Activated CD4-positive, CD25-positive, alpha-beta regulatory T cell treated with anti-CD3 and anti-CD28 coated beads, Interleukin-2, amount 50 U/mL, for 16 hours (primary cell): ENCODE measurements at places on chromosomes 12 and 14.
A peak's percentile ranks its signal among the peaks of the same experiment; 100 is the strongest.

DNA sequence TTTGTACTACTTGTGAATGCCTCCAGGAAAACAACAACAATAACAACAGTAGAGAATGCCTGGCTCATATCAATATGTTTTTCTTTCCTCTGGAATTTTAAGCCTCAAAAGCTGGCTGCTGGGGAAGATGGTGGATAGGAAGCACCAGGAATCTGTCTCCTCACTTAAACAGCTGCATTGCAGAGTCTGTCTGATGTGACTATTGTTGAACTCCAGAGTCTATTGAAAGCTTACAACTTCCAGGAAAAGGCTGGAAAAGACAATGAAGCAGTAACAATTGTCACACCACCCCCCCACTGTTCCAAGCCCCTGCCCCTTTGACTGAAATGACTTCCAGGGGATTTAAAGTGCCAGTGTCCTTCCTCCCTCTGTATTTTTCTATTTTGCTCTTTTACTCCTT, 309.7 kb downstream of the BMP4 start:
- no peak for DNase-seq

- no peak for DNase-seq
Measured at GRCh38 chr12:91100906-91101305, 10.4 kb downstream of the LUM start.

- no peak for DNase-seq
Measured at GRCh38 chr12:46676396-46676795, 149.4 kb downstream of the SLC38A4 start.

- DNase-seq, result no peak
Measured at GRCh38 chr14:51472881-51473280, 178.8 kb upstream of the FRMD6 start.

GRCh38 chr12:57641699-57642442, 8.9 kb upstream of the B4GALNT1 start:
- no peak for DNase-seq

DNA sequence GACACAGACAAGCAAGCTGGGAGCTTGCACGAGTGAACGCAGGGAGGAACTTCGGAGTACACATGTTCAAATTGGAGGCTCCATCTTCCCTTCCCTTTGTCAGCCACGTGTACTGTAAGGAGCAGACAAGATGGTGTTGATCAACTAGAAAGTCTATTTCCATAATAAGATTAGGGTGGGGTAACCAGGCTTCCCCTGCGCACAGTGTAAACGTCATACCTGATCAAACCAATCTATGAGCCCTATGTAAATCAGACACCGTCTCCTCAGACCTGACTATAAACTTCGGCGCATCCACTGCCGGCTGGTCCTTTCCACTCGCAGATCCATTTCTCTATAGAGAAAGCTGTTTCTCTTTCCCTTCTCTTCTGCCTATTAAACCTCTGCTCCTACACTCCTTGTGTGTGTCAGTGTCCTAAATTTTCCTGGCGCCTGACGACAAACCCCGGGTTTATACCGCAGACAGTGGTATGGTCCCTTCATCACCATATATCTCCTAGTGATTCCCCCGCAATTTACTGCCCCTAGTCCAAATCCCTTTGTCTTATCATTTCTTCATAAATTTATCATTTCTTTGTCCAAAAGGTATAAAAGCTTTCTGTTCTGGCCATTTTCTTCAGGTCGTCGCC, 7.5 kb upstream of the ETFBKMT start:
- no peak for DNase-seq

DNA sequence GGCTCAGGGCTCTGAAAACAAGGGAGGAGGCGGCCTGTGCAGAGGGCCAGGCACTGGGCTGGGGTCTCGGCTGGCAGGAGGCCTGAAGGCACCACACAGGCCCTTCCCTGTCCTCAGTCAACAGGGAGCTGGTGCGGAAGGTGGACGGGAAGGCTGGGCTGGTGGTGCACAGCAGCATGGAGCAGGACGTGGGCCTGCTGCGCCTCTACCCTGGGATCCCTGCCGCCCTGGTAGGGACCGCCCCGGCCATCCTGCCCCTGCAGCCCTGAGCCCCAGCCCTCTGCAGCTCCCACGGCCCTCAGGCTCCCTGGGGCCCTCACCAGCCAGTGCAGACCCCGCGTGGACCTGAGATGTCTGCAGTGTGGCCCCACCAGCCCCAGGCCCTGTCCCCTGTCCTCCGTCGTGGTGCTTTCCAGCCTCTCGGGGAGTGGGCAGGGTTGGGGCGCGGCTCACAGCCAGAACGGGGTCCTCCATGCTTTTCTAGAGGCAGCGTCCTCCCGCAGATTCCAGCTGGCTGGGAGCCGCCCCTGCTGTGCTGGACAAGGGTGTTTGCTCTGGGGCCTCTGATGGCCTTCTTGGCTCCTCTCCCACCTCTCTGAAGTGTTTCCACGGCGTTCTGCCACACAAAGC, 18.1 kb downstream of the ASPG start:
- DNase-seq, result no peak

GRCh38 chr14:63555572-63555971, 12.4 kb upstream of the PPP2R5E start:
- no peak for DNase-seq

GRCh38 chr14:55059333-55059732, 7.9 kb downstream of the MAPK1IP1L start:
- no peak for DNase-seq

- no peak for DNase-seq
Measured at GRCh38 chr12:45880533-45880932, 109.8 kb downstream of the SCAF11 start.

DNA sequence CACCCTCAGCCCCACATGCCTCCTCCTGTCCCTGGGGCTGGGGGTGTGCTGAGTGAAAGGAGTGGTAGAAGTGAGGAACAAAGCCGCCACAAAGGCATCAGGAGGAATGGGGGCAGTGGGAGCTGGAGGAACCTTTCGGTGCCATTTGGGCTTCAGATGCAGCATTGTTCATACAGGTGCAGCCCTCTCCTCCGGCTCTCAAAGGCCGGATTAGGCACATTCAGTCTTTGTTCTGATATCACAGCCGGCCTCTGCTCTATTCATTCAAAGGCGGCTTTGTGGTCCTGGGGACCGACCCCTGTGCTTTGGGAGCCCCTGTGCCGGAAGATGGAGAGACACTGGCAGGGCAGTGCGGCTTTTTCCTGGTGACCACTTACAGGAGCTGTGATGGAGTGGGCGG, 53.2 kb downstream of the SMOC1 start:
- DNase-seq, result no peak

- DNase-seq, result no peak
Measured at GRCh38 chr14:56304456-56304855, 186.2 kb downstream of the PELI2 start.

GRCh38 chr12:57865084-57865751, 18.7 kb upstream of the CTDSP2 start:
- DNase-seq, result peak; percentile 11

DNA sequence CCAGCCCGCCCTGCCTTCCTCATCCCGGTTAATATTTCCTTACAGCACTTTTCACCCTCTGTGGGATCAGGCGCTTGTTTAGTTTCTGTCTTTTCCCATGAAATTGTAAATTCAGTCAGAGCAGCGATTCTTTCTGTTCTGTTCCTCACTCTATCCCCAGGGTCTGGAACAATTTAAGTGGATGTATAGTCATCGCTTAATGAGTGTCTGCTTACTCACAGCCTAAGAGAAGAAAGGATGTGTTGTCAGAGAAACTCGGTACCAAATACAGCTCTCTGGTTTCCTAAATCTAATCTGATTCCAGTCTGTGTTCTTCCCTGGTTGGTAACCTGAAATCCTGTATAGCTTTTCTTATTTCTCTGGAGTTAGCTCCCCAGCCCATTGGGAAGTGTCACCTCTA, 44.9 kb downstream of the FOS start:
- no peak for DNase-seq

GRCh38 chr12:8064131-8064530, 2.0 kb downstream of the C3AR1 start:
- no peak for DNase-seq

DNA sequence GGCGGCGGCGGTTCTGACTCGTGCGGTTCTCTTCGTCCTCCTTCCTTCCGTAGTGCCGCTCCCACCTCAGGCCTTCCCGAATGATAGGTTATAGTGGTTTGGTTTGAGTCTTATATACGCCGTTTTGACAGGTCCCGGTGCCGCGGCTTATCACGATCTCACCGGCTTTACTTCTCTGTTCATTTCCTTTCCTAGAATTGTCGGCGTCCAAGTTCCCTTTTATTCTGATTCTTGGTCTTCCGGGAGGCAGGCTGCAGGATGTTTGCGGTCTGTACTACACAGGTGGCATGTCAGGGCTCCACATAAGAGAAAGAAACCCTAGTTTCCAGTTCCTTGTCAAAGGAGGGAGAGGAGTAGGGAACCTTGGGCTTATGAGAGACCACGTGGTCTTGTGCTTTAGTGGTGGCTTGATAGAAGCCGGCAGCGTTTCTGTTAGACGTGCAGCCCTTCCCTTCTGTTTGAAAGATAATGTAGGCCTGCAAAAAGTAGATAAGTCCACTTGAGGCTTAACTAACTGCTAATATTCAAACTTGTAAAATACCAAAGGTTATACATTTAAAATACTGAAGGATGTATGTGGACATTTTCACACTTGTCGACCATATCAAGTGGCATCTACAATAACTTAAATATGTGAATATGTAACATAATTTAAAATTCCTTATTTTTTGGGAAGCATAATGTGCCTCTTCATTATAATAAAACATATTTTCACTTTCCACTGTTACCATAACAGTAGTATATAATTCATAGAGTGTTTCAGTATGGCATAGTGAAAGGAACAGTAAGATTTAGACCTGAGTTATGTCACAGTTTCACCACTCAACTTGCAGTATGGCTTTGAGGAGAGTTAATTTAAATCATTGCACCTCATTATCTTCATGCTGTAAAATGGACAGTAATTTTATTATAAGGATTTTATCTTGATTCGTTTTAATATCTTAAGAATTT, 804 bp downstream of the USP15 start:
- peak; percentile 44 for DNase-seq

DNA sequence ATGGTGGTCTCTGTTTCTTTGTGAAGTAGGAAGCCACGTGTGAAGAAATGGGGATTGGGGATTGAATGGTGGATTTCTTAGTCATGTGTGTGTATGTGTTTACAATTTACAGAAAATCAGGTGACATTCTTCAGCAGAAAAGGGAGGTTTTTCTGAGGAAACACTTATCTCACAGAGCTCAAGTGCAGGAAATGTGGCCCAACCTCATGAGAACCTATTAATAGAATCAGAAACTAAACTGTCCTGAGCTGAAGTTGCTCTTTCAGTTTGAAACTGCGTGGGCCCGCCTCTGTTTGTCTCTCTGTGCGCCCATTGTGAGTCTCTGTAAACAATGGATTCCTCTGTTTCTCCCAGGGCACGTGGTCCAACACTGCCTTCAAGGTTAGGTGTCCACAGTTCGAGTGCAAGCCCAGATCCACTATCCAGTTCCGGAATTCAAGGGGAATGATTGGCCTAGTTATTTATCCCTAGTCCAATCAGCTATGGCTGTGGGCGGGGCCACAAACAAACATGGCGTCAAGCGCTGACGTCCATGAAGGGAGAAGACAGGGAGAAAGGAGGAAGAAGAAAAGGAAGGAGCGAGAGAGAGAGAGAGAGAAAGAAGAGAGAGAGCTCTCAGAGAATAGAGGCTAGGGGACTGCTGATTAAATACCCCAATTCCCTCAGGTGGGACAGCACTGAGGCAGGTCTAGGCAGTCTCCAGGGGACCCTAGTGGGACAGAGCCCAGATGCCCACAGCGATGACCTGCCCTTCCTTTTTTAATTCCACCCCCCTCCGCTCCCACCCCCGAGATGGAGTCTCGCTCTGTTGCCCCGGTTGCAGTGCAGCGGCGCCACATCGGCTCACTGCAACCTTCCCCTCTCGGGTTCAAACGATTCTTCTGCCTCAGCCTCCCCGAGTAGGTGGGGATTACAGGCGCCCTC, 31.4 kb upstream of the C12orf76 start:
- peak; percentile 41 for DNase-seq

- DNase-seq, result no peak
Measured at GRCh38 chr14:79057333-79057732, 887.2 kb downstream of the NRXN3 start.

DNA sequence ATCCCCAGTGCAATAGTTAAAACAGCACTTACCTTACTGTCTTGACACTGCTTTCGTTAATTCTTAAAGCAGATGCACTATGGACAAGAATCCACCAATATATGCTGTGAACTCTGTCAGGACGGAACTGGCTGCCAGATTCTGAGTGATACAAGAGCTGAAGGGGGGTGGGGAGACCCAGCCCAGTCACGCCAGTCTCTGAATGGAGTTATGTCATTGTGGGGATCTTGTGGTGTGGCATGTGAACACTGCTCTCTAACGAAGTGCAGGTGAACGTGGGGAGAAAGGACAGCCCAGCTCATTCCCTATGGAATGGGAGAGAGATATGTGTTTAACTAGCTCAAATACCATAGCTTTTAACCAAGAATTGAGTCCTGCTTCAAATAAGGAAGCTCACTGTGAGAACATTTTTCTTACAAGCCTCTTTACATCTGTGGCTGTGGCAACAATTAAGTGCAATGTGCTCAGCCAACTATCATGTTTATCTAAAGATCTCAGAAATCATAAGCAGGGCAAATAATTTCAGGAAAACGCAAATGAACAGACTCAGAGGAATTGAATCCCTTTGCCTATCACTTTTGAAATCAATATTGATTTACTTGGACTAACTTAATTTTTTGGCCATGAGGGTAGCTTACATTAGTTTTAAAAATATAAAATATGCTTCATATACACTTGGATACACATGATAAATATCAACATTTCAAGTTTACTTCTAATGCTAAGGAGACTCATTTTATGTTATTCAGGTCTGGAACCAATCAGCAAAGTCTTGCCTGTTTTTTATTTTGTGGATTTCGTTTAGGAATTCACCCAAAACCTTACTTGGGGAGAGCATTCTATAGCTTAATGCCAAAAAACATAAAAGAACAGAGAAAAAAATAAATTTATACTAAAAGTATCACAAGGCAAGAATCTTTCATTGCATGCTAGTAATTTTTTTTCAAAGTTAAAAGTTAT, at the start of gene LUM:
Gene LUM (minus strand): TSS at position 129 of the 960 bp plus-strand sequence. CDS start 2,515 bp downstream, outside the sequence.
- DNase-seq, result no peak

DNA sequence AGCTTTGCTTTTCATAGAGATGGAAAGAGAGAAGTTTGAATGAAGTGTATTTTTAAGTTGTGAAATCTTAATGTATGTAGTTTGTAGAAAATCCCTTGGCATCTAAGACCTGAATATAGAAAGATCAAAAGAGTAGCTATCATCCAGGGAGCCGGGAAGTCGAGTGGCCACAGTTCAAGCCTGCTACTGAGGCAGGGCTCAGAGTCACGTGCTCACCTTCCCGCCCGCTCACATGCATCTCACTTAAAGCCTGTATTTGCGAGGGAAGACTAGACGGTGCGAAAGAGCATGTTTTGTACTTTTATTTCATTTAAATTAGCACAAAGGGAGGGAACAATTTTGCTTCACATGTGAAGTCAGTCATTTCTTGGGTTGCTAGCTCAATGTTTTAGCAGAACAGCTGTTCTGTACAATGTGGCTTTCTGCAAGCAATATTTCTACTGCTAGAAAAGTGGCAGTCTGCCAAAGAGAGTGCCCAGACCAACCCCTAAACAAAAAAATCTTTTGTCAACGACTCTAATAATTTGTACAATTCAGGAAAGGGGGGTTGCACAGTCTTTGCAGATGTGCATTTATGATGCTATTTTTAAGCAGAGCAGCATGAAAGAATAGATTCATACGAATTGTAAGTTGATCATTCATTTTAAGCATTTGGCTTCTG, 290.7 kb downstream of the NPAS3 start:
- no peak for DNase-seq
